ENCODE measurements at places on chromosomes 7 and 10. TPM values are rescaled to one million over a fixed set of nuclear protein-coding genes. Genes with fewer than 3 reads are reported as not detected.

HOXA3 gene
- total RNA-seq = not detected

OPN1SW gene
- not detected for total RNA-seq

LBX1 gene
- not detected for total RNA-seq

TAS2R5 gene
- 0.38 TPM for total RNA-seq

KIN gene
- total RNA-seq = 4.1 TPM

MUC12 gene
- total RNA-seq = not detected

RHOBTB1 gene
- total RNA-seq = 13.9 TPM

Measured in smooth muscle cell of the coronary artery (primary cell).